ENCODE measurements at places on chromosomes 3 and 15.

DNA sequence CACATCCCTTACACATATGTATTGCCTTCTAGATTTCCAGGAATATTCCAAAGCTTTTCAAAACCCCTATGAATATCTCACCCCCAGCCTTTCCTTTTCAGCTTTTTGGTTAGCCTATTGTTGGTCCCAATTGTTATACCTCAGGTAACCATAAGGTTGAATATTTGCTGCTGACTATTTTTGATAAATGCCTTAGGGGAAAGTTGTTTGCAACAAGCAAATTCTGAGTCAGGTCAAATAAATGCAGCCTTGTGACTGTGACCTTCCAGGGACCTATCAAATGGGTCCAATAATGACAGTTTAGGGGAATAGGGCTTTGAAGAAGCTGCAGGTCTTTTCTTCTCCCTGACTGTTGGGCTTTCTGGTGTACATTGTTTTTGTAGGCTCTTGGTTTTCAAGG, 699.7 kb downstream of the NTRK3 start:
- DNase-seq: no peak

DNA sequence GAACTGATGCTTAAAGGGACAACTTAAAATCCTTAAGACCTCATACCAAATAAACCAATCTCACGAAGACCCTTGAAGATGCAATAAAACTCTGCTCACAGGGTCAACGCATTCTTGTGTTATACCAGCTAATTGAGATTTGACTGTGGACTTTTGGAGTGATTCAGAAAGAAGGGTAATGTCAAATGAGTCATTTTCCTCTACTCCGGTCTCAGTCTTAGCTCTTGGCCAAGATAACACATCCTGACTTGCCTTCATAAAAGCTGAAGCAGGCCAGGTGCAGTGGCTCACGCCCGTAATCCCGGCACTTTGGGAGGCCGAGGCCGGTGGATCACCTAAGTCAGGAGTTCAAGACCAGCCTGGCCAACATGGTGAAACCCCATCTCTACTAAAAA, 3.8 kb downstream of the PKM start:
- no peak for DNase-seq

DNA sequence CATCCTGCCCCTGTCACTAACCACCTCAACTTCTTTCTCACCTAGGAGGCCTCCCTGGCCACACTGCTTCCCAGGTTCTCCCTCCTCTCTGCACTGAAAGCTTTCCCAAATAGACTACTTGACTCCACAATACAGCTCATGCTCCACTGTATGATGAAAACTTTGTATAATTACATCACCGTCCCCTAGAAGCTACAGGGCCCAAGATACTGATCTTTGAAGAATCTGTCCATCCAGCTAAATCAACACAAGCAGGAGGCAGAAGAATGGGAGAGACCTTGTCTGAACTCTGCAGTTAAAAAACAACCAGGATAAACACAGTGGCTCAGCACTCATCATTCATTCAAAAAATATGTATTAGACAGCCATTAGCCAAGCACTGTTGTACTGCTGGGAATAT, 26.4 kb upstream of the RPS17 start:
- DNase-seq: no peak

GRCh38 chr3:167885277-167885676, 149.8 kb downstream of the SERPINI1 start:
- no peak for DNase-seq

DNA sequence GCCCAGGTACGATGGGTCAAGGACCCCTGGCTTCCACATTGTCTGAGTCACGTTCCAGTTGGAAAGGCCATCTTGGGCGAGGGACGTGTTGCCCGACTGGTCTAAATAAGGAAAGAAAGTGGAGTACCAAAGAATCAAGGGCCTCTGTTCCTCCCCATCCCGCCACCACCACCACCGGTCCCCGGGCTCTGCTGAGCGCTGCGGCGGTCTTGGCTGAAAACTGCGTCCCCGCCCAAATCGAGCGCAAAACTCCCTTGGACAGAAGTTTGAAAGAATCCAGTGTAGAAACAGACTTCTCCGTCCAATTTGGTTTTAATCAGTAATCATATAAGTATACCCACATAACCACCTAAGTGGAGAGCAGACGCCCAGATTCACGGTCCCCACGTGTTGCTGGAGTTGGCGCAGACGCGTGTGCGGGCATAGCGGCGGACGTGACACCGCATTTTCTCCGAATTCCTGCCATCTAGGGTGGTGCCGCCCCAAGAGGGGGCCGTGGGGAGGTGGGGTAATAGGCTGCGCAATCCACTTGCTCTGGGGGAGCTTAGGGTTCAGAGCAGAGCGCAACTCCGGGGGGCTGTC, 243.8 kb upstream of the TOPAZ1 start:
- no peak for DNase-seq

DNA sequence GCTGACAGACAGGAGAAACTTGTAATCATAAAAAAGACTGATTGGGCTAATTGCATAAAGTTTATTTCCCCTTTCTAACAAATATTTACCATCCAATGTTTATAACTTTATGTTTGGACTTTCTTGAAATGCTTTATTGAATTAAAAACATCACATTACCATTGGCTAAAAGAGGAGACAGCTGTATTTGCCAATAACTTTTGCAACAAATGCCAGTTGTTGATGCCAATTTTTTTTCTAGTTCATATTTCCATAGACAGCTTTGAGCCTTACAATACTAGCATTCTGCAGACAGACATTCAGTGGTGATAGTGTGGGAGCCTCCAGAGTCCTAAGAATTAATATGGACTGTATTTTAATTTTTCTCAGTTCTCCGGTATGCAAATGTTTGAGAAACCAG, 198.4 kb downstream of the ADAMTS17 start:
- no peak for DNase-seq

DNA sequence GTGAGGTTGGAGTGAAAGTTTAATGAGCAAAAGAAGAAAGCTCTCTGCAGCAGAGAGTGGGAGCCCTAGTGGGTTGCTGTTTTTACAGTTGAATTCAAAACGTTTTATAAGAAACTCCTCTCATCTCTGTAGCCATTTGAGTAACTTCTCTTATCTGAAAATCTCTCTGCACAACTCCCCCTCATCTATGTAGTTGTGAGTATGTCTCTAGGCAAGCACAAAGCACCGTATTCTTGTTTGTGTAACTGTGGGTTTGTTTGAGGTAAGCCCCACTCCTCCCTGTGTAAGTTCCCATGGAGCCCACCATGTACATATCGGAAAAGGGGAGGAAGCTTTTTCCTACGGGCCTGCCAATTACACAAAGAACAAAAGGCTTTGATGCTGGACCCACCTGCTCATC, 56.5 kb upstream of the GOLGA6L2 start:
- DNase-seq: no peak

DNA sequence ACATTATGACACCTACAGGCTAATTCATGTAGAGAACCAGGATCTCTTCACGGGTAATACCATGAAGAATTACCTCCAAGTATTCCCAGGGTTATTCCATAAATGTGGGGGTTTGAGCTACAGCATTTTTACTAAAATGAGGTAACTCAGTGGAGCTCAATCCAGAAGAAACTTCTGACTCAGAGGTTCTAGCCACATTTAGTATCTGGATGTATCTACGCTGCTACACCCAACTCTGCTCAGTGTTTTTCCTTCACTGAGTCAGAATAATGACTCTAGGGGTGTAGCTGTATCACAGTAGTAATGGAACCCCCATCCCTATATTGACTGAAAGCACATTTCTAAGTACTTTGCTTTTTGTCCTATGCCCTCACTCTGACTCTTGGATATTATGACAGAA, 52.4 kb downstream of the COPS2 start:
- no peak for DNase-seq

DNA sequence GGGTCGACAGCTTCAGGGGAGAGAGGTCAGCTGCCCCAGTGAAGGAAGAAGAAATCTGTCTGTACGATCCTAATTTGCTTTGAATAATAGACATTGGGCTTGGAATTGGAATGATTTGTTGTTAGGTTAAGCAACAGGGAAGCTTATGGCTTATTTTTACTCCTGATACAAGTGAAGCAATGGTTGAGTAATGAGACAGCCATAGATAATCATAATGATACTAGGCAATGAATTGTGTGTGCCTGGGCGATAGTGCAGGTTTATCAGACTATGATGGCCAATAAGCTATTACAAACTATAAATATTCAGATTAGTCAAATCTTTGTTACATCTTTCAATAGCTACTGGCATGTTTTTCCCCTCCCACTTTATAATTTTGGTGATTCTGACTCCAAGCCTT, 140.9 kb upstream of the CDIN1 start:
- DNase-seq: no peak

DNA sequence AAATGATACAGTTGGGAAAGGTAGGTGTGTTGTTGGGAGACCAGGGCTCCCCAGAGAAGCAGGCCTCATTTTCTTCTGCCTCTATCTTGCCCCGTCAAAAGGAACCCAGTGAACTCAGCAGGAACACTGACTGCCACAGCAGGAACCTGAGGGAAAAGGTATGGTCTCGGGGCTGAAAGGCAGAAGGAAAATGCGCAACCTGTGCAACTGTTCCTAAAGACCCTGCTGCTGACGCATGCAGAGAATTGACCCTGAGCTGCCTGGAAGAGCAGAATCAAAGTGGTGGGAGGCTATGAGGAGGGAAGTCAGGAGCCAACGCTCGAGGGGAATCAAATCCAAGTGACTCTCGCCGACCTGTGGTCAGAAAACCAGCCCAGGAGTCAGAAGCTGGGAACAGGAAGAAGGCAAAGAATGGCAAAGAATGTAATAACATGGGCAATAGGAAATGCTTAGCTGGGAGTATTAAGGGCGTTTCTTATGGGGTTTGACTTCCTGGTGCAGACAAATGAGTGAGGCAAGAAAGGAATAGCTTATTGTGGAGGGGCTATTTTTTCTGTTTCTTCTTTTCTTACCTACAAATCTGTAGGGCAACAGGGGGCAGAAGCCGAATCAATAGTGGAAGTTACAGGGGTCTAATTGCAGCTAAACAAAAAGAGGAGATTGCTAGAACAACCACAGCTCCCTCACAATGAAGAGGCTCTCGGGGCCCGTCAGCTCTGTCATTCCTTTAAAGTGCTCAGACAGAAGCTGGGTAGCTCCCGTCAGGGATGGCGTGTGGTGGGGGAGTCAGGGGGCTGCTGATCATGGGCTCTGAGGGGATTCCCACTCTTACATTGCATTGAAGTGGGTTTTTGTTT, 65.4 kb upstream of the DLG1 start:
- no peak for DNase-seq

DNA sequence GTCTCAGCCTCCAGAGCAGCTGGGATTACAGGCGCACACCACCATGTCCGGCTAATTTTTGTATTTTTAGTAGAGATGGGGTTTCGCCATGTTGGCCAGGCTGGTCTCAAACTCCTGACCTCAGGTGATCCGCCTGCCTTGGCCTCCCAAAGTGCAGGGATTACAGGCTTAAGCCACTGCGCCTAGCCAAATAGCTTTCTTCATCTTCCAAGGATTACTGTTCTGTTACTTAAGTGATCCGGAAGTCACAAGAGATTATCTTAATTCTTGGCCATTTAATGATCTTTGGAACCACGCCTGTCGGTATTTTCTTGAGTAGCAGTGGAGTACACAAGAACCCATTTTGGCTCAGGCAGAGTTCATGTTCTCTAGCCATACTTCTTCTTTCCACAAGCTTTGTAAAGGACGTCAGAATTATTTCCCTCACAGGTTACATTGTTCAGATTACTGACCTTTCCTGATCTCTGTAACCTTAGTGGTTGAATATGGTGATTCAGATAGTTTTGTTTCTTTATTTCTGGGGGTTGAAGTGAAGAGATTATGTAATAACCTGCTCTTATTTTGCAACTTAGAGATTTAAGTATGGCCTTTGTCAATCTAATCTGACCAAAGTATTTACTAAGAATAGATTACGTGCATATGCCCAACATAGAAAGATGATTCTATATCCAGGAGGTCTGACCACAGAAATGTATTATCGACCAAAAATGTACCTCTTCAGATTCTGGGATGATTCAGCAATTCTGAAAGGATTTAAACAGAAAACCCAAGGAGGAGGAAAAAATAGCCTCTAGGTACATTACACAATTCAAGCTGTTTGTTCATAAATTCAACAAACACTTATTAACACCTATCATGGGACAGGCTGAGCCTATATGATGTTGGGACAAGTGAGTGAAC, 132.2 kb downstream of the GREM1 start:
- no peak for DNase-seq

DNA sequence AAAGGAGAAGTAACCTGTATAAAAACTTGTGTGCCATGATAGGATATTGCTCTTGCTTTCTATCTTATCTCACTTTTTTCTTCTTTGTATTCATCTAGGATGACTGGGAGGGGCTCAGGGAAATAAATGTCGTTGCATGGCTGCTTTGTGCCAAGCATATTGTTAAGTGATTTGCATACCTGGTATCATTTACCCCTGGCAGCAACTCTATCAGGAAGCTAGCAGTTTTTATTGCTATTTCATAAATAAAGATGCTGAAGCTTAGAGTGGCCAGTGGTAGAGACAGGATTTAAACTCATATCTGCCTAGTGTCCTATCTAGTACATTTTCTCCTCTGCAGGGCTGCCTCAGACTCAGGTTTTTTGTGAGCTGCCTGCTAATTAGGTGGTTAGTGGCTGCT, 253.3 kb downstream of the PTPRG start:
- no peak for DNase-seq

DNA sequence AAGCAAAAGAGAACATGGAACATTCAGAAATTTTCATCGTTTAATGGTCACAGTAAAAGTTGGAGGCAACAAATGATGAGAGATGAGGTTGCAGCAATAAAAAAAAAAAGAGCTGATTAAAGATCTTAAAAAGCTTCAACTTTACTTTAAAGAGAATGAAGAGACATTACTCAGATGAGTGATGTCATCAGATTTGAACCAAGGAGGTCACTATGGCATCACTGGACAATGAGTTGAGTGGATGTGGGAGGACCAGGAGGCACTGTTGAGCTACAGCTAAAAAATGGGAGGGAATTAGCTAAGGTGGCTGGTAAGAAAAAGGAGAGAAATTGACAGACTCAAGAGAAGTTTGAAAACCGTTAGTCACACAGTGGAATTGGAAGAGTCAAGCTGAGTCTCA, 138.4 kb downstream of the SST start:
- DNase-seq: no peak

DNA sequence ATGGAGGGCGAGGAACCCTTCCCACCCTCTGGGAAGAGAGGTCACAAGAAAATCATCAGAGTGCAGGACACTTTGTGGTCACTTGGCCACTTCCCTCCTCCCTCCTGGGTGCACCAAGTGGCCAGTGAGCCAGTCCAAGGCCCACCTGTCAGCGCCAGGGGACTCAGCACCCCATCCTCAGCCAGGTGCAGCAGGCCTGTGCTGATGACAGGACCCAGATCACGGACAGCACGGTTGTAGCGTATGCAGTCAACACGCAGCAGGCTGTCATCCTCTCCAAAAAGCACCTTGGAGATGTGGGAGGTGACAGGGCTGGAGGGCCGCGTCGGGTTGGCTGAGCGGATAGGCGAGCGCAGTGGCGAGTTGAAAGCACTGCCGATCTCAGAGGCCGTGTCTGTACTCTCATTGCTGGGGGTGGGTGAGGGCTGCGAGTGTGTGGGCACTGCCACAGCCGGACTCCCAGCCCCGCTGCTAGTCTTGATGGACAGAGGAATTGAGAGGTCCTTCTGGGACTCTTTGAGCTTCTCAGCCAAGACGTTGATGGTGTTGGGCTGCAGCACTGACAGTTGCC, 41.5 kb downstream of the SEMA3G start:
- DNase-seq: no peak

- DNase-seq: no peak
Measured at GRCh38 chr3:38043486-38043885, 4.5 kb downstream of the DLEC1 start.

- DNase-seq: no peak
Measured at GRCh38 chr15:80934761-80935221, 54.8 kb downstream of the MESD start.

GRCh38 chr15:31254431-31255175, 72.0 kb upstream of the KLF13 start:
- no peak for DNase-seq

All from midbrain (tissue), 1 donor.